ENCODE measurements at places on chromosomes 6 and 20.

- no peak for DNase-seq
Observed at GRCh38 chr6:79269877-79270276, 35.4 kb upstream of the HMGN3 start.

- no peak for DNase-seq
Observed at GRCh38 chr6:71507183-71507582, 218.6 kb downstream of the OGFRL1 start.

GRCh38 chr6:5782783-5783547 is 223.8 kb downstream of the NRN1 start:
- no peak for DNase-seq

- DNase-seq: no peak
Observed at GRCh38 chr6:166499350-166500163, 86.9 kb downstream of the RAMACL start.

DNA sequence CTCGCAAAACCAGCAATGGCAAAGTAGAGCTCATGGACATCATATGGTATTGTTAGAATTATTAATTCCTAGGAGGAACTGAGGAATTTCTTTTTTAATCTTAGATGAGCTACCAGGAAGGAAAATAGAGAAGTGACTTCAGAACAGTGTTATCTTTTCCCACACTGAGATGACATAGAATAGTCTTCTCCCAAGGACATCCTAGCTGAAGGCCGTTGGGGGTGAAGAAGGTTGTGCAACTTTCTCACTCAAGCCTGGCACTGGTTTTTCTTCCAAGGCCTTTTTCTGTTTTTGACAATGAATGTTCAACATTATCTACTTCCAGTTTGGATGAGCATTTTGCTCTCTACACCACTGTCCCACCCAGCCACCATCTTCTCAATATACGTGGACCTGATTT is 35.8 kb upstream of the MAS1 start:
- peak; percentile 29 for DNase-seq

DNA sequence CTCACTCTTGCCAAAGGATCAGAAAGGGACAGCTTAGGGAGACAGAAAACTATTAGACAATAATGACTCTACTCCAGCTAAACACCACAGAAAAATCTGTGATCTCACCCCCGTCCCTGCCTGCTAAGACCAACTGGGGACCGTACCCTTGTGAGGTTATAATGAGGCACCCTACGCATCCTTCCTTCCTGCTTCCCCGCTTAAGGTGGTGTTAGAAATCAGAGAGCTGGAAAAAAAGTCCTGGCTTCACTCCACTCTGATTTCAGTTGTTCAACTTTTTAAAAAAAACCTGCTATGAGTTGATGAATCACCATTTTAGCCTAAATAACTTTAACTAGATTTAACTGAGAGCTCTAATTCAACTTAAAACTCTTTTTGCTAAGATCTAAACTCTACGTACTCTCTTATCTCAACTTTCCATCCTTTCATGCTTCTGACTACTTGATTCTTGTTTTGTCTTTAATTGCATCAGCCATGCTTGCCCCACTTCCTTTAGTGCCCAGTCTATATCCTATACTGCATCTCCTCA is 35.8 kb upstream of the TMEM14A start:
- no peak for DNase-seq

DNA sequence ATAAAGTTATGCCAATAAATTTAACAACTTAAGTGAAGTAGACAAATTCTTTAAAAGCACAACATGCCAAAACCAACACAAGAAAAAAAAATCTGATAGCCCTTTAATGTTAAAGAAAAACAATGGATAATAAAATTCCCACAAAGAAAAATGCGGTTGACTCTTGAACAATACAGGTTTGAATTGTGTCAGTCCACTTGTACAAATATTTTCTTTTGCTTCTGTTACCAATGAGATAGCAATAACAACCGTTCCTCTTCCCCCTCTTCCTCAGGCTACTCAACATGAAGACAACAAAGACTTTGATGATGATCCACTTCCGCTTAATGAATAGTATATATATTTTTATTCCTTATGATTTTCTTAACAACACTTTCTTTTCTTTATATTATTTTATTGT is 283.9 kb upstream of the MAN1A1 start:
- DNase-seq: no peak

DNA sequence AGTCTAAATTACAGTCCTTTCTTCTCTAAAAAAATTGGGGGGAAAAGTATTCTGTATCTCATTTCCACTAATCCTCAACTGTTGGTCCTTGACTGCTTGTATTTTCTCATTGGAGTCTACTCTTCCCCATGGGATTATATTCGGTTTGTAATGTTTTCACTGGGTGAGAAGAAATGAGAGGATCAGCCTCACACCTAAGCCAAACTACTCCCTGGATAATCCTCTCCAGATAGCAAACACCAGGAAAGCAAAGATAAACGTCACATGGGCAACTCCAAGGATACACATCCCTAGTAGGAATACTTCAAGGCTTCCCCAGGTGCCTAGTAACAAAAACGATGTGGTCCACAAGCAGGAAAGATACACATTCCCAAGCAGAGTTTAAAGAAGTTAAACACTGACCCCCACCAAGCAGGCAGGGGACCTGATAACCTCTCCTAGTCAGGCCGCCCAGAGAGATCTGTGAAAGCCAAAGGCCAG is 53.9 kb upstream of the SOX4 start:
- no peak for DNase-seq

DNA sequence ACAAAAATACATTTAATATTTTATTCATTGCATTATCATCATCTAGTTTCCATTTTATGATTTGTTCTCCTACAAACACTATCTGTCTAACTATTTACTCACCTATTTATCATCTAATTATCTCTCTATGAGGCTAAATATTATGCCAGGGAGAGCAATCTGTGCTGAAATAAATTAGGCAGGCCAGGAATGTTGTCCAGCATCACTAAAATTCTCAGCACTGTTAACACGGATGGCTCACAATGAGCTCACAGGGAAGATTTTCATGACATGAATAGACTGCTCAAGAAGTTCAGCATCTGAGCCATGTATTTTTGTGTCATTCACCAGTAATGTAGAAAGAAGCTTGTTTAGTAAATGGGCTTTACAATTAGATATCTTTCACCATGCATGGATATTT is 1277.2 kb downstream of the GRIK2 start:
- no peak for DNase-seq

DNA sequence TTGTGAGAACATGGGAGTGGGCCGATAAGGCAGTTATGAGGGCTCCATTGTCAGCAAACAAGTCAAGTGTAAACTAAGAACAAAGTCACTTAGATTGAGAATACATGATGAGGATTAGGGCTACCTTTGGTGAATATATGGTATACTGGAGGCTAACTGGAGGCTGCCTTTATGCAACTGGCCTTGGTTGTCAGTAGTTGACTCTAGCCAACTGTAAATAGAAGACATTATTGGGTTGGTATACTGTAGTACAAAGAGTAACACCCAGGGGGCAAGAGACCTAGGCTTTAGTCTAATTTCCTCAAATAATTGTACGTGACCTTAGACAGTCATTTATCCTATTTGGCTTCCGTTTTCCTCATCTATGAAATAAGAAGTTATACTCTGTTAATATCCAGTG is 235.2 kb downstream of the ARID1B start:
- no peak for DNase-seq

- DNase-seq: no peak
Observed at GRCh38 chr6:151904631-151905030, 97.1 kb downstream of the ESR1 start.

DNA sequence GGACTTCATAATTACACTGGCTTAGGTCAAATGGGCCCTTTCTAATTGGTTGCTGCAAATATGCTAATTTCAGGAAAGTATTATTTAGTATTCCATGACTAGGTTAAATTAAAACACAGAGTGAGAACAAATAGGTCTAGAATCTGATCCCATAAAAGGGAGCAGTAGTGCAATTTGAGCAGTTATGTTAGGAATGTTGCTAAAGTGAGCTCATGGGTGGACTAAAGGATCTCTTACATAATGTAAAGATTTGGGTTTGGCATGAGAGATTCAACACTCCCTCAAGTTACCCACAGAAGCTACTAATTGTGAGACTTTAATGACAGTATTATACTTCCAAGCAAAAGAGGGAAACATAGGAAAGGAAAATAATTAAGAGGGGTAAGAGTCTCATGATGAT is 109.1 kb downstream of the C6orf58 start:
- DNase-seq: no peak

GRCh38 chr20:36102809-36103596 is 51.5 kb upstream of the EPB41L1 start:
- DNase-seq: no peak

- DNase-seq: no peak
Observed at GRCh38 chr20:38635721-38636288, 34.2 kb downstream of the ARHGAP40 start.

GRCh38 chr6:33818293-33818692 is 14.5 kb upstream of the MLN start:
- DNase-seq: no peak

DNA sequence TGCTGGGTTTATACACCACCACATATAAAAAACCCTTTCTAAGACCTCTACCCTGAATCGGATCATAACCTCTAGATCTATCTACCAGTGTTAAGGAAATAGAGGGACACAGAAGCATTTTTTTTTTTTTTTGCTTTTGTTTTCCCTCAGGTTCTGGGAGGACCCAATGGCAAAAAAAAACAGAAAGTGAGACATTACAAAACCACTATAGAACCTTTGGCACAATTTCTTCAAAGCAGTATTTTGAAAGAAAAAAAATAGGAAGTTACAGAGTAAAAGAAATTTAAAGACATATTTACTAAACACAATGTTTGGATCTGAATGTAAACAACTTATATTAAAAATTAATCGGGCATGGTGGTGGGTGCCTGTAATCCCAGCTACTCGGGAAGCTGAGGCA is 1258.7 kb upstream of the GJE1 start:
- DNase-seq: no peak

DNA sequence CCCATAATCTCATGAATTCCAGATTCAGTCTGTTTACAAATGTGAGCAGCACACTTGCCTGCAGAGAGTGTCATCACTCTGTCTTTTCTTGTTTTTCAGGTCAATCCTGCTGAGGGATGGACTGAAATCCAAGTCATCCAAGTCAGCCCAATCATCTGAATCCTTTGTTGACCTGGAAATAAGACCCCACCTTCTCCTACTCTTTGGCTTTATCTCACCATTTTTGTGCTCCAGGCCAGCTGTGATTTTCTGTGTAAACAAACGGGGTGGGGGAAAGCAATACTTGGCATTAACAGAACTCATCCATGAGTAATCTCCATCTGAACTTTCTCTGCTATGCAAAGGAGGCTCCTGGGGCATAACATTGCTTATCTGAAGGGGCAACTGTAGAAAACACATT is 16.9 kb upstream of the GSTA4 start:
- DNase-seq: no peak

DNA sequence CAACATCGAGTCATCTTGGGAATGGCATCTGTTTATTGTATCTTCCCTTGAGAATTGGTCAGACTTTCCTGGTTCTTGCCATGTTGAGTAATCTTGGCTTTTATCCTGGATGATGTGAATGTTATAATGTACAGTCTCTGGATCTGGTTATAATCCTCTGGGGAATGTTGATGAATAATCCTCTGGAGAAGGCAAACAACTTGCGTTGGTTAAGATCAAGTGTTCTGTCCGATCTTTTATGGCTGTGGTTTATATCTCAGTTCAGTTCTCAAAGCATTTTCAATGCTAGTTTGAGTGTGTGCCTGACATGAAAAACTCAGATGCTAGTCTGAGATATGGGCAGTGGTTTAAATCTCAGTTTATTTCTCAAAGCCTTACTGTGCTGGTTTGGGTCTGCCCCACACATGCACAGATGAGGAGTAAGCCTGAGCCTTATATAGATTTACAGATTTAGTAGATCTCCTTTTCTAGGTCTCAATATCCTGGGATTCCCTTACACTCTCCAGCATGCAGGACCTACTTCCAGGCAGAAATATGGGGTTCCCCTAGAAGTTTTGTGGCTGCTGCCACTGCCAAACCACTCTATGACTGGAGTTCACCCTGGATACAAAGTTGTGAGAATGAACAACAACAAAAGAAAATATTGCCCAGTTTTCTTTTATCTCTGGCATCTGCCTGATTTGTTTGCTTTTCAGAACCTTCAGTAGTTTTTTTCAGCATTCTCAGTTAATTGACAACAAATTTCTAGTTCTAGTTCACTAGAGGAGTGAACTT is 191.8 kb upstream of the MAN1A1 start:
- no peak for DNase-seq

DNA sequence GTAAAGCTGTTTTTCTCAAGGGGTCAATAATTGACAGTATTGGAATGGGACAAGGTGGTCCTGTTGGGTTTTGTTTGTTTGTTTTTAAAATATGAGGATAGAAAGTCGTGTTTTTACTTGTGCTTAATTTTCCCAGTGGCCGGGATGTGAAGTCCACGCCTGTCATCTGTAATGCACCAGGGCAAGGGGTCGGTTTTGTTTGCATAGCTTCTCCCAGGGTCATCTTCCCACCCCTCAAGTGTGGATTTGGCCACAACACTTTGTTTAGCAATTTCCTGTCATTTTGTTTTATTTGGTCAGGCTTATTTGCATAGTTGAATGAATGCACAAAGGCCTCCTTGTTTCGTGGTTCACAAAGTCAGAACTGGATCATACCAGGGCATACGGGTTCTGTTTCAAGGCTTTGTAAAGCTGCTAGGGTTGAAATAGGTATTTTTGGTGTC is 29.8 kb downstream of the SYNJ2 start:
- DNase-seq: no peak

GRCh38 chr6:163963205-163964120 is 548.9 kb downstream of the QKI start:
- peak; percentile 79 for DNase-seq

DNA sequence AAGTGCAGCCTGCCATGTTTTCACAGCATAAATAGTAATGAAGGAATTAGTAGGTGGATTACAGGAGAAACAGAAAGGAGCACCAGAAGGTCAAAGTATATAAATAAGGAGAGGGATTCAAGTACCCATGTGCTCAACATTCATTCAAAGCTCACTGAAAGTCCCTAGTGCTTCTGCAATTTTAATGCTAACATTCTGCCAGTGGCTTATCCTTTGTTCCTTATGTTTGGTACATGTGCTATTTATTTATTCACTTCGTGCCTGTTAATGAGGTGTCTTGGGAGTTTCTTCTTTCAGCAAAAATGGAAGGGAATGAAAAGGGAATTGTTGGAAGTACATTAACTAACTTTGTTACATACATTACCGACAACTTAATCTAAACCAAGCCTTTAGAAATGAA is 105.7 kb downstream of the CRYBG1 start:
- no peak for DNase-seq

DNA sequence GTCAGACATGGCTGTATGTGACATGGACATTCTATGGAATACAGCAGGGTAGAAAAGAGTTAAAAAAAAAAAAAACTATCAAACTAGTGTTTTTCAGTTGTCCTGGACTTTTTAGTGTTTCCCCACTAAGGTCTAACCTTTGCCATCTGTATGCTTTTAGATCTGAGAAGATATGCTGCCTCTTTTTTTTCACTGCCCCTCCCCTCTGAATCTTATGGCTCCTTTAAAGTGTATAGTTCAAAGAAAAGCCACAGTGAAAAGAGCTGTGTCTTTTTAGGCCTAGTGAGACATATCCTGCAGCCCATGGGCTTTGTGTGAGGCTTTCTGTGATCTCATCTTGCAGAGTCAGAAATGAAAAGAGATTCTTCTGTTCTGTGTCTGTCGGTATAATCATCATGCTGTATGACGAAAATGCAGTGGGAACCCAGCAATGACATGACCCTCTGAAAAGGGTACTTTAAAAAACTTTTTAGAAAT is 29.3 kb downstream of the ADGRG6 start:
- no peak for DNase-seq
